RPMI8226 (cell line): ENCODE measurements at places on chromosomes 3 and 15.

GRCh38 chr3:45034612-45035252 is 8.6 kb downstream of the CLEC3B start:
- DNase-seq, result peak; percentile 93

DNA sequence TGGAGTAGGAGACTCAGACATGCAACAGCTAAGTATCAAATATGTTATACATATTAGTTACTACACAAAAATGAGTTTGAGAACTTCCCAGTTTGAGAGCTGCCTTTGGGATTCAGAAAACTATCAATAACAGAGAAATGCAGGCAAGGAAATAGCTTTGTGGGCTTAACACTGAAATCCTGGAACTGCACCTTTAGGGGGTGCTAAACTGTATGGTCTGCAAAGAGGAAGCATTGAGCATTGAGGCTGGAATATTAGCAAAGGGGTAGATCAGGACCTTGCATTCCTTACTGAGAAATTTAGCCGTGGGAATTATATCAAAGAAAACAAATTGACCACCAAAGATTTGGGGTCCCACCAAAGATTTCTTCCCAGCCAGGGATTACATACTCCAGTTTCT is 580.0 kb downstream of the ZNF385D start:
- DNase-seq, result peak; percentile 18

DNA sequence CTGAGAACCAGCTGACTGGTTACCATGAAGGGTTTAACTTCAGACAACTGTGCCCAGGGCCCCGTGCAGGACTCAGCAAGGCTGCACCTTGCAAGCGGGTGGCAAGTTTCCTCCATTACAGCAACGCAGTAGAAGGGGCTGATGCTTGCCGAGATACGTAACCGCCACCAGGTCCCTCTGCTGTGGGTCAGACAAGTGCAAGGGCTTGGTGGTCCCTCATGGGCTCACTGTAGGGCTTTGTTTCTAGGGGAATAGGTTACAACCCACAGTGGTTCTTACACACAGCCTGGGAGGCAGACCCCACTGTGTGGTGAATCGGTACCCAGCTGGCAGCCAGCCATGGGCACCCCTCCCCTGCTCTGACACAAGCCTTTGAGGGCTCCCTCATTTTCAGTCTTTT is 15.5 kb upstream of the SNRPA1 start:
- DNase-seq, result no peak

- no peak for DNase-seq
These were observed 3.9 kb upstream of the SRP14 start for GRCh38 chr15:40042791-40043320.

- no peak for DNase-seq
These were observed 194.3 kb downstream of the CDIN1 start for GRCh38 chr15:36773698-36774097.

GRCh38 chr3:175270866-175271265 is 411.7 kb downstream of the NAALADL2 start:
- DNase-seq, result no peak

DNA sequence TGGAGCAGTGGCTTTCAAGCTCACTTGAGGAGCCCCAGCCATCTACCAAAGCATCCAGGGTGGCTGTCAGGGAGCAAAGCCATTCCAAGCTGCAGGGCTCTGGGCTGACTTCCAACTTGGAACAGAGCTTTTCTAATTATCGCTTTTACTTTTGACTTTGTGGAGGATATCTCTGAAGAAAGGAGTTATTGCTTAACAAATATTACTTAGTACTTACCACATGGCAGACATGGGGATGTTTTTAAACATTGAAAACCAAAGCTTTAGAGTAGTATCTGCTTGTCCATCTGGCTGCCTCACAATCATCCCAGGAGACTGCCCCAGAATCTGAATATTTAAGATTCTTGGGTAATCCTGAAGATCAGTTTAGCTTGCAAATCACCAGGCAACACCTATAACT is 8.9 kb downstream of the TAGLN3 start:
- DNase-seq, result no peak

- DNase-seq, result no peak
These were observed 558.0 kb downstream of the FOXP1 start for GRCh38 chr3:71025516-71025915.

- no peak for DNase-seq
These were observed 9.9 kb downstream of the RAB7A start for GRCh38 chr3:128735884-128736283.

DNA sequence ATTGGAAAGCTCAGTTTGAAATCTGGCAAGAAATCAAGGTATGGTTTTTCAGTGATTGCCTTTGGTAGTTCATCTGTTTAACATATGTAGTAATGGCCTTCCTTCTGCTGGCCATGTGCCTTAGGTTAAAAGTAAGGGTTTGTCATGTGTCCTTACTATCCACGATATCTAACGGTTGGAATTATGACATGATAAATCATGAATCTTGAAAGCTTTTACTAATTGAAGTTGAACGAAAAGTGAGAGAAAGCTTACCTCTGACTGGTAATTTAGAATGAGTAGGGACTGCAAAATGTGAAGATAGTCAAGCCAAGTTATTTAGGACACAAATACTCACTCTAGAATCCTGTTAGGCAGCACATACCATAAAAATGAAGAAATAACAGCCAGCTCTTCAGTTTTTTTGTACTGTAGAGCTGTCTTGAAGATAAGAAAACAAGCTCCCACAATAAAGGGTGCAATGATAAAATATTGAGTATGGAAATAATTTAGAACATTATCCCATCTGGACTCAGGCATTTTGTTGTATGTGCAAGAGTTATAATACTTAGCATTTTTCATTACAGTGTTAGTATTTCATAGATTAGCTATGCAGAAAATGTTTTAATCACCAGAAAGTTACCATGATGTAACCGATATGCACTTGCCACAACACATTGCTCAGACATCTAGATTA is 303.4 kb downstream of the ZNF385D start:
- DNase-seq, result no peak

DNA sequence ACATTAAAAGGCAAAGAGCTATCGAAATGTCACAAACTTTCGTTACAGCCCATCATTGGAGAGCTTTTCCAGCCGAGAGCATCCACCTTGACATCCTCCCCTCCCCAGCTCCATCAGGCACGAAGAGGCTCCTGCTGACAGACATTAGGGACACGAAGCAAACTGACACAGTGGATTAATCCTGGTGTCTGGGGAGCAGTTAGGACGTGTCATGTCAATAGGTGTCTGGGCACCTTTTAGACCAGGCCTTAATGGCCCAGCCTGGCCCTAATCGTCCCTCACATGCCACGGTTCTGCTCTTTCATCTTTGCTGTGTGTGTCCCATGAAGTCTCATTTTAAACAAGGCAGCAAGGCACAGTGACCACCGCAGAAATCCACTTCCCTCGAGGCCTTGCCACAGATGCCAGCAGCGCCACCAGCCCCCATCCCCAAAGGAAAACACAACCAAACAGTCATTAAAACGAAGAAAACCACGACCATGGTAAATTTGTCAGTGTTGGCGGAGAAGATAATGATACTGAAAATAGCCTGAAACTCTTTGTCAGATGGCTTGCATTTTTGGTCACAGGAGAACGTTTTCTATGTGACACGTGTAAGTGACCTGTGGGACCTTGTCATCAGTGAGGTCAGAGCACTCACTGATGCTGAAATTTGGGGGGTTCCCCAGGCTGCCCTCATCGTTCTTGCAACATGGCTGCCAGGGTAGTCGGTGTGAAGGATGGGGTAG is 16.3 kb upstream of the PCSK6 start:
- DNase-seq, result no peak

DNA sequence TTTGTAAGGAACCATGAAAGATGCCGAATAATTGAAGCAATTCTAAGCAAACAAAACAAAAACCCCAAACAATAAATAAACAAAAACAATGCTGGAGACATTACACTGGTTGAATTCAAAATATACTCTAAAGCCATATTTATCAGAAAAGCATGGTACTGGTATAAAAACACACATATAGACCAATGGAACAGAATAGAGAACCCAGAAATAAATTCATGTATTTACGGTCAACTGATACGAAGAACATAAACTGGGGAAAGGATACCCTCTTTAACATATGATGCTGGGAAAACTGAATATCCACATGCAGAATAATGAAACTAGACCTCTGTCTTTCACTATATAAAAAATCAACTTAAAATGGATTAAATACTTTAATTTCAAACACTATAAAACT is 214.3 kb upstream of the PDZRN3 start:
- DNase-seq, result no peak

DNA sequence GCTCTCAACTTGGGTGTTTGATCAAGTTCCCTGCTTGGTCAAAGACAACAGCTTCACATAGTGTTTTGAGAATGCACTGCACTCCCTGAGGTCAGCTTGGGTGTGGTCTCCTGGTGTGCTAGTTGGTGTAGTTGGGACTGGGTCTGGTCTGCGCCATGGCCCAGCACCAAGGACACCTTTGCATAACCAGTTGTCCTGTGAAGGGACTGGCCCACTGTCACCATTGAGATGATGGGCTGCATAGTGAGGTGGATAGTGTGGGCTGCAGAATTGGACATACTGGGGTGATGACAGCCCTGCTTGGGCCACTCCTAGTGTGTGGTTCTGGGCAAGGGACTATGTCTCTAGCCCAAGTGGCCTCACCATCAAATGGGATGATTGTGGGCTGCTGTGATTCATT is 9.5 kb downstream of the RPSA start:
- DNase-seq, result no peak

GRCh38 chr15:34753236-34753894 is 1.4 kb downstream of the GJD2 start:
- no peak for DNase-seq

- no peak for DNase-seq
These were observed 59.1 kb downstream of the RGMA start for GRCh38 chr15:93029836-93030429.

GRCh38 chr3:106392915-106393314 is 524.1 kb upstream of the CBLB start:
- DNase-seq, result no peak

GRCh38 chr3:169662132-169662842 is 1.2 kb downstream of the MECOM start:
- peak; percentile 80 for DNase-seq

DNA sequence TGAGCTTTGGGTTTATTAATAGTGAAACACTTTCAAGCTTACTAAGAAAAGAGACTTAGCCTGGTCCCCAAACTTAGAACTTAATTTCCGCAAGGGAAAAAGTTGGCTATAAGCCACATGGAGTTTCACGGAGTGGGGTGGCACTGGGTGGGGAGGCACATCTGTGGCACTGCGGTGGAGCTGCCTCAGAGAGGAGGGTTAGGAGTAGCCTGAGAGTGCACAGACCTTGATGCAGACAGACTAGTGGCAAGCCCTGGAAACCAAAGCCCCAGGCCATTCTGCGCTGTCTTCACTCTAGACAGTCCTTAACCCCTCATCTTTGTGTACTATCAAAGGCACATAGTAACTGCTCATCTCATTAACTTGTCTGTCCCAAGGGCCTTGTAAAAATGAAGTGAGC is 22.0 kb downstream of the CXCR6 start:
- no peak for DNase-seq

- DNase-seq, result no peak
These were observed 45.9 kb upstream of the PGPEP1L start for GRCh38 chr15:99053380-99054024.

DNA sequence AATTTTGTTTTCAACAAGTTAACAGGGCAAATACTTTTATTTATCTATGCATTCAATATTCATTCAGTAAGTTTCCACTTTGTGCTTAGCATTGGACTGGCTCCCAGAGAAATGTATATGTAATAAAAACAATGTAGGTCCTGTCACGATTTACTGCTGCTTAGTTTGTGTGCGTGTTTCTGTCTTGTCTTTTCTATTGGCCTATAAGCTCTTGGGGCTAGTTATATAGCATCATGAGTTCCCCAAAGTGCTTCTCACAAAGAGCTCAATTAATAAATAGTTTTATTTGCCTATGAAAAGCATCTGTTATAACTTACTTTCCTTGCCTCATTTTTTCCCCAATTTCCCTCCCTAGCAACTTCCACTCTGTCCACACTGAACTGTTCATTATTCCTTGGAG is 666.7 kb upstream of the NAALADL2 start:
- no peak for DNase-seq

DNA sequence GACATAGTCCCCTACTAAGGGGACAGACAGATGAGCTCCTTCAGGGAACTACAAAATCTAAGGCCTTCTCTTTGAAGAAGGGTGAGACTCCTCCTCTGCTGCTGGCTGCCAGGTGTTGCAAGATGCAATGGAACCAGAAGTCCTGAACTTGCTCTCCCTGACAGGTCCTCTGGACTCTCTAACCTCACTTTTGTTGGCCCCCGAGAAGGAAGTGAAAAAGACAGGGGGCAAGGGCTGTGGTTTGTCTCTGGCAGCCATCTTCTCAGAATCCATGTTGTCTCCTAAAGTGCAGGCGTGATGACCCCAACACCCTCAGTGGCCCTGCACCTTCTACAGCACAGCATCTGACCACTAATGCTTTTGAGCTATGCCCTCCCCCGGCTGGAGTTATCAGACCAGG is 292.5 kb downstream of the CHST2 start:
- DNase-seq, result peak; percentile 33

DNA sequence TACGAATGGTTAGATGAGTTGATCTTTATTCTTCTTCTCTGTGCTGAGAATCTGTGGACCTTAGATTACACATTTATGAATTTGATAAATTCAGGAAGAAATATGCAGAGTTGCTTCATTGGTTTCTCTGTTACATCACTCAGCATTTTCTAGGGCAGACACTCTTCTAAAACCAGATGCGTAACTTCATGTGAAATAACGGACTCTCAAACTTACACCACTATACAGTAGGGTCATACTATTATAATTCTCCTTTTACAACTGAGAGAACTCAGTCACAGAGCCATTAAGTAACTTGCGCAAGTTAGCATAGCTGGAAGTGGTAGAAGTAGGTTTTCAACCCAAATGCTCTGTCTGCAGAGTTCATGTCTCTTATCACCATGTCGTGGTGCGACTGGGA is 5.7 kb downstream of the TMEM207 start:
- DNase-seq, result no peak

- no peak for DNase-seq
These were observed 49.4 kb upstream of the LCTL start for GRCh38 chr15:66614951-66615760.

DNA sequence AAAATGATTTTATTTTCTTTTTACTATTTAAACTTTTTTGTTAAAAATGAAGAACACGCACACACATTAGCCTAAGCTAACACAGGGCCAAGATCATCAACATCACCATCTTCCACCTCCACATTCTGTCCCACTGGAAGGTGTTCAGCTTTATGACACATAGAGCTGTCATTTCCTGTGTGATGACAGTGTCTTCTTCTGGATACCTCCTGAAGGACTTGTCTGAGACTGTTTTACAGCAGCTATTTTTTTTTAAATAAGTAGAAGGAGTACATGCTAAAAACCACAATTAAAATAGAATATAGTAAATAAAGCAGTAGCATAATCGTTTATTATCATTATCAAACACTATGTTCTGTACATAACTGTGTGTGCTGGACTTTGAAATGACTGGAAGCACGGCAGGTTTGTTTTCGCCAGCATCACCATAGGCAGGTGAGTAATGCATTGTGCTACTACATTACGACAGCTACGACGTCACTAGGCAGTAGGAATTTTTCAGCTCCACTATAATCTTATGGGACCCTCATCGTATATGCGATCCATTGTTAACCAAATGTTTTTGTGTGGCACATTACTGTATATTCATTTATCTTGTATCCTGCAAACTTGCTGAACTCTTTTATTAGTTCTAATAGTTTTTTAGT is 72.8 kb downstream of the KLF15 start:
- no peak for DNase-seq
